Urinary bladder (tissue), 4 donors: ENCODE measurements at places on chromosomes 1 and 21.

- DNase-seq = no peak
Measured at GRCh38 chr1:172308577-172308976, 111.9 kb upstream of the C1orf105 start.

DNA sequence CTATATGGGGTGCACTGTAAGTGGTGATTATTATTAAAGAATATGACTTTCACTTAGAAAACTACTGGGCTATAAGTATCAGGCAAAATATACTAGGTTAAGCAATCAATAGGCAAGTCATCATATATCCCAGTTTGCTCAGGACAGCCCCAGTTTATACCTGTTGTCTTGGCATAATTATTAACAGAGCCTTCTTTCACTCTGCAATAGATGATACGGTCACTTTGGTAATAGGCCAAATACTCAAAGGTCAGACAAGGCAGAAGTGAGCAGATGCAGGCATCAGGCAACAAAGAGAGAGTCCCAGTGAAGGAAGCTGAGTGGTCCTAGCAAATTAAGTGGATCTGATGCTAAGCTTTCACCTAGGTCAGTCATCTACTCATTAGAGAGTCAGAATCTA is 599.9 kb downstream of the LMO4 start:
- no peak for DNase-seq

DNA sequence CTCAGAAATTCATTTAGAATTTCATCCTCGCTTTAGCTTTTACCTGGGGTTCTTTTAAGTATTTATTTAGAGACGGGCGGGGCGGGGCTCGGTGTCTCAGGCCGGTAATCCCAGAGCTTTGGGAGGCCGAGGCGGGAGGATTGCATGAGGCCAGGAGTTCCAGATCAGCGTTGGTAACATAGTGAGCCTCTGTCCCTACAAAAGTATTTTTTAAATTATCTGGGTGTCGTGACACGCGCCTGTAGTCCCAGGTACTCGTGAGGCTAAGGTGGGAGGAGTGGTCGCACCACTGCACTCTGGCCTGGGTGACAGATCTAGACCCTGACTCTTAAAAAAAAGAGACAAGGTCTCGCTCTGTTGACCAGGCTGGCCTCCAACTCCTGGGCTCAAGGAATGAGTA is 942 bp upstream of the RSBN1 start:
- no peak for DNase-seq

DNA sequence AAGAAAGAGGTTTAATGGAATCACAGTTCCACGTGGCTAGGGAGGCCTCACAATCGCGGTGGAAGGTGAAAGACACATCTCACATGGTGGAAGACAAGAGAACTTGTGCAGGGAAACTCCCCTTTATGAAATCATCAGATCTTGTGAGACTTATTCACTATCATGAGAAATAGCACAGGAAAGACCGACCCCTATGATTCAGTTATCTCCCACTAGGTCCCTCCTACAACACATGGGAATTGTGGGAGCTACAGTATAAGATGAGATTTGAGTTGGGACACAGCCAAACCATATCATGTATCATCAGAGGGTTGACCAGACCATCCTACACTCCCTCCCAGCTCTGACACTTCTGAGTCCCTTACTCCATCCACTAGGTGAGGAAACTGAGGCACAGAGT is 143.9 kb upstream of the KLHDC7A start:
- DNase-seq = no peak

GRCh38 chr1:175130649-175131045 is 61.9 kb downstream of the KIAA0040 start:
- no peak for DNase-seq

DNA sequence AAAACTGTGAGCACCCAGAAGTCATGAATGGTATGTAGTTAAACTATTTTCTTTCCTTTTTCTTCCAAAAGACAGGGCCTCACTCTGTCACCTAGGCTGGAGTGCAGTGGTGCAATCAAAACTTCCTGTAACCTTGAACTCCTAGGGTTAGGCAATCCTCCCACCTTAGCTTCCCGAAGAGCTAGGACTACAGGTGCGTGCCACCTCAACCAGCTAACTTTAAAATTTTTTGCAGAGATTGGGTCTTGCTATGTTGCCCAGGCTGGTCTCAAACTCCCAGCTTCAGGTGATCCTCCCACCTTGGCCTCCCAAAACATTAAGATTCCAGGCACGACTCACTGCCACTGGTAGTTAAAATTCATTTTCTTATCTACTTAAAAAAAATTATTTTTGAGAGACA is 62.5 kb downstream of the GATAD2B start:
- DNase-seq = no peak

DNA sequence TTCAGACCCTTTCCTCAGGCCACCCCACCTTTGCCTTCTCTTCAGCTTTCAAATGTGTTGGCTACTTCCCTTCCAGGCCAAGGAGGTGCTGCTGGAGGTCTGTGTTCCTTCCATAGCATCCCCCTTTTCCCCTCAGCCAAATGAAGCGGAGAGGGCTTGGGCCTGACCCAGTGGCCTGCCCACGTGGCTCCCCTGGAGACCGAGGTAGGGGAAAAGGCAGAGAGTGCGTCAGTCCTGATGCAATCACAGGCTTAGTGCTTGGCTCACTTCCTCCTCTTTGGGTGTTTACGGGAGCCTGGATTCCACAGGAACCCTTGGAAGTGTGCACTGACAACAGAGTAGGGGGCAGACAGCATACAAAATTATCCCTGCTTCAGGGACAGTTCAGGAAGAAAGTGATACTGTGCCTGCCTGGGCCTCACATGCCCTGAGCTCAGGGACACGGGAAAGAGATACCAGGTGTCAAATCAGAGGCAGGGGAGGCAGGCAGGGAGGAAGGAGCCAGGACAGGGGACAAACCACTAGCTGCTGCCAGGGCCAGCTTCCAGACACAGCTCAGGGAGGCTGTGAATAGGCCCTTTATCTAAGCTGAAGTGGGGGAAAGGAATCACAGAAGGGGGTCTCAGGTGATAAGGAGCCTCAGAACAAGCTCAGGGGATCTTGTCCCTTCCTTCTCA is 16.6 kb upstream of the PTP4A2 start:
- no peak for DNase-seq

GRCh38 chr1:63861052-63861691 is 87.4 kb downstream of the ROR1 start:
- DNase-seq = peak; percentile 54

- peak; percentile 45 for DNase-seq
Measured at GRCh38 chr1:31712630-31713029, 8.8 kb upstream of the COL16A1 start.

GRCh38 chr1:94061513-94062443 is 59.2 kb downstream of the ABCA4 start:
- DNase-seq = no peak

- DNase-seq = no peak
Measured at GRCh38 chr1:168235548-168235885, 9.7 kb downstream of the SFT2D2 start.

GRCh38 chr1:80675454-80675853 is 1125.3 kb upstream of the ADGRL2 start:
- no peak for DNase-seq

DNA sequence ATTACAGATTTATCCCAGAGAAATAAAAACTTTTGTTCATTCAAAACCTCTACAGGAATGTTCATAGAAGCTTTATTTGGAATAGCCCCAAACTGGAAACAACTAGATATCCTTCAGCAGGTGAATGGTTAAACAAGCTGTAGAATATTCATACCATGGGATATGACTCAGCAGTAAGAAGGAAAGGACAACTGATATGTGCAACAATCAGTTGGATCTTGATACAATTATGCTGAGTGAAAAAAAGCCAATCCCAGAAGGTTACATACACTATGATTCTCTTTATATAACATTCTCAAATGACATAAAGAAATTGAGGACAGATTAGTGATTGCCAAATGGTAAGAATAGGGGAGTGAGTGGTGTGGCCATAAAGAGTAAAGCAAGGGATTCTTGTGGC is 376.7 kb downstream of the S1PR1 start:
- DNase-seq = no peak

GRCh38 chr1:29651684-29652665 is 415.7 kb downstream of the PTPRU start:
- DNase-seq = no peak

- no peak for DNase-seq
Measured at GRCh38 chr1:93516164-93516563, 68.2 kb downstream of the FNBP1L start.

DNA sequence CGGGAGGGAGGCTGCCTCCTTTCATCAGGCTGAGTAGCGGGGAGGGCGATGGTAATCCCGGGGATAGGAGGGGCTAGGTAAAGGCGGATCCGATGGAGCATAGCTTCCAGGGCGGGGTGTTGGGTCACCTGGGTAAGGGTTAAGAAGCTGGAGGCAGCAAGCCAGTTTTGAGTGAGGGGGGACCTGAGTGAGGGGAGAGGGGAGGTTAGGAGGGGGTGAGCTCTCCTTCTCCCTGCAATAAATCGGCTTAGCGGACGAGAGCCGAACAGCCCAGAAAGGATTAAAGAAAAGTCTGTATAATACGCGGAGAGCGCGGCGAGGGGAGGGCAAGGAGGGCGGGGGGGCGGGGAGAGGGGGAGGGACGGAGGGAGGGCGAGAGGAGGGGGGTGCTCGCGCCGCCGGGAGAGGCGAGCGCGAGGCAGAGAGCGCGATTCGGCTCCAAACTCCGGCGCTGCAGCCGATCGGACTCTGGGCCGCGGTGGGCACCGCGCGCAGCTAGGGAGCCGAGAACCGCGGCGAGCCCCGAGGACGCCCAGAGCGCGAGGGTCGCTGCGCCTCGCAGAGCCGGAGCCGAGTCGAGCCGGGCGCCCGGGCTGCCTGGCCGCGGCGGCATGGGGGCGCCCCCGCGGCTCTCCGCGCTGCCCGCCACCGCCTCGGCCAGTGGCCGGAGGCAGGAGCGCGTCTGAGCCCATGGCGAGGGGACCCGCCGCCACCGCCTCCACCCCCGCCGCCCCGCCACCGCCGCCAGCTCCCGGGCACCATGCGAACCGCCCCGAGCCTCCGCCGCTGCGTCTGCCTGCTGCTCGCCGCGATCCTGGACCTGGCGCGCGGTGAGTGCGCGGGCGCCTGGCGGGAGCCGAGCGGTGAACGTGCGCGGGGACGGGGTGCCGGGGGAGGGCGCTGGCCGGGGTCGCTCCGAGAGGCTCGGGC is at the start of gene IGSF21:
IGSF21 (plus strand) TSS at position 430 of the 930 bp plus-strand sequence; CDS start at position 761, 331 bp downstream.
- no peak for DNase-seq

DNA sequence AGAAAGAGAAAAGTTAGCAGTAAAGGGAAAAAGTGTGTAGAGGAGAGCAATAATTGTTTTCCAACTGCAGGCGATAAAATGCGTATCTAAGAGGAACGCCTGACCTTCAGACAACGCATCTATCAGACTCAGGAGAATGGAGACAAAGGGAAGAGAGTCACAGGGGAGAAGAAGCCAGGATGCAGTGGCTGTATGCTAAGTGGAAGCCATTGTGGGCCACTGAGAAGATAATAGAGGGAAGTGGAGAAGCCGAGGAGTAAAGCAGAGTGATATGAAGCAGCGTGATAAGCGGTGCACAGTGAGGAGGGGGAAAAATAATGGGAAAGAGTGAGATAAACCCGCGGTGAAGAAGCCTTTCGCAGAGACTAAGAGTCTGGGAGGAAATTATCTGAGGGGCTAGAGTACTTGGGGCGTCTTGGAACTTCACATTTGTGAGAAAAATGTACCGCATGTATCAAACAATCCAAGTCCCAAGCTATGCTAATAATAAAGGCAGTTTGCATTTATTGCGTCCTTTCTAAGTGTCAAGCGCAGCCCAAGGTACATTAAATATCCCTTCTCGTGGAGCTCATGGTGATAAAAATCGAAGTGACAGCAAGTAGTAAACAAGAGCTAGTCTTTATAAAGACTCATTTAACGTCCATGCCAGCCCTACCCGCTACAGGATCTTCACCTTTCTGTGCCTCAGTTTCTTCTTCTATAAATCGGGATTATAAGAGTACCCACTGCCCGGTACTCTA is 259.8 kb upstream of the PROX1 start:
- no peak for DNase-seq

DNA sequence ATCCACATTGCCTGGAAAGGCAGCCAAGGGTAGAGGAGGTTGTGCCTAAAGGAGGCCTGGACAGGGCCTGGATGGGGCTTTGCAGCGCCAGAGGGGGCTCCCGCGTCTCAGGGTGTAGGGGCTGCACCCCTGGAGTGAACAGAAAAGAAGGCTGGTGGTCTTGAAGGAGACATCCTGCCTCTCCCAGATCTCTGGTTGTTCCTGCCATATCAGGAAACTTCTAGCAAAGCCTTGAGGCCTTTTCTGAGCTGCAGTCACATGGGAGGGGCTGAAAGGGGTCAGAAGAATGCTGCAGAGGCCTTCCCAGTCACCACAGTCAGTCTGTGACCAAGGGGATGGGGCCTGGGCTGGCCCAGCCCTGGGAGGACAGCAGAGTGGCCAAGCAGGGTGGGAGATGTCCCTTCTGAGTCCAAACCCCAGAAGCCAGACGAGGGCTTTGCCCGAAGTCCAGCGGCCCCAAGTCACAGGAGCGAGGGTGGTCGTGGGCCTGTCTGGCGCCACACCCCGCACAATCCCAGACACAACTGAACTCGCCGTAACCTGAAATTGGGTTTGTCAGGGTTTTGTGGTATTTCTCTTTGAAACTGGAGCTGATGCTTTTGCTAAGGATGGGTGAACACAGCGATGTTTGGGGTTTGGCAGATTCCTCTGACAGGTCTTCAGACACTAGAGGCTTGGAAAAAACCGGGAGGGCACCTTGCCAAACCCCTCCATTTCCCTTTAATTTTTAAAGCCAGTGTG is 29.6 kb downstream of the SIM2 start:
- no peak for DNase-seq

DNA sequence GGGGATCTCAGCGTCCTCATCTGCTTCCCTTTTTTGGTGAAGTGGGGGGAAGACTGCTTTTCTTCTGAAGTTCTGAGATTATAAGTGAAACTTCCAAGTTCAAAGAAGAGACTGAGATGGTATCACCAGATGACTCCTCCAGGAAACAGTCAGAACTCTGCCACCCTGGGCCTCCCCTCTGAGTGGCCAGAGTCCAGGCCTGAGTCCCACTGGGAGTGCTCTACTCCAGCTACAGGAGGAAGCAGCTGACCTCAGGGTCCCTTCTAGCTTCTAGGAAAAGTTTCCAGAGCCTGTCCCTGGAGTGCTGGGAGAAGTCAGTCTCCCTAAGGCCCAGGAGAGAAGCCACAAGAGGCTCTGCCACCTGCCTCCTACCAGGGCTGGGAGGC is 104.7 kb downstream of the CASZ1 start:
- DNase-seq = no peak

GRCh38 chr1:39196244-39197215 is 8.0 kb upstream of the MACF1 start:
- DNase-seq = no peak

GRCh38 chr1:71054281-71054731 is 6.7 kb upstream of the PTGER3 start:
- DNase-seq = no peak

DNA sequence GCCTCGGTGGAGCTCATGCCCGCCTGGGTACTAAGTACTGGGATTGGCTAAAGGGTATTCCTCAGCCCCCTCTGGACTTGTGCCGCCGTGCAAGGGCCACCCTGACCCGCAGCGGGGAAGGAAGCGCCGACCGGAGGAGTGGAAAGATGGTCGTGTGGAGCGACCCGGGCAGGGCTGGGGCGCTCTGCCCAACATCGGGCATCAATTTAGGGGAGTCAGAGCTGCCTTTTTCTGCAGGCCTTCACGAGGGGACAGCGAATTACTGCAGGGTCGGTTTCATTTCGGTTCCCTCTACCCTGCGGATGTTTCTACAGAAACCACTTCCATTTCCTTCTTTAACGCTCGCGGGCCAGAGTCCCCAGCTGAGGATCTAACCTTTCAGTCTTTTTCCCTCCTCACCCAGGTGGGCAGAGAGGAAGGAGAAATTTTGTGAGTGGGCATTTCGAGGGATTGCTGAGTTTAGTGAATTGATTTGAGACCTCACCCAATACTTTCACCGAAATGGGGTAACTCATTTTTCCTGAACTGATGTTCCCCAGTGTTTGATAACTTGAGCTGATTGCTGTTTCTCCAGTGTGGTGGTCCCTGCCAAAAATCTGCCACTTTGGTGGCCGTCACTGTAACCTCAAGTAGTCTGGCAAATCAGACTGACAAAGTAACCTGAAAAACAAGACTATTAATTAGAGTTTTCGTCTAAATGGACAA is 1.1 kb downstream of the TOR1AIP1 start:
- no peak for DNase-seq
